NCI-H1417 treated with DMSO at 0.1 percent for 48 hours (cell line): ENCODE measurements at places on chromosomes 16 and 17.

DNA sequence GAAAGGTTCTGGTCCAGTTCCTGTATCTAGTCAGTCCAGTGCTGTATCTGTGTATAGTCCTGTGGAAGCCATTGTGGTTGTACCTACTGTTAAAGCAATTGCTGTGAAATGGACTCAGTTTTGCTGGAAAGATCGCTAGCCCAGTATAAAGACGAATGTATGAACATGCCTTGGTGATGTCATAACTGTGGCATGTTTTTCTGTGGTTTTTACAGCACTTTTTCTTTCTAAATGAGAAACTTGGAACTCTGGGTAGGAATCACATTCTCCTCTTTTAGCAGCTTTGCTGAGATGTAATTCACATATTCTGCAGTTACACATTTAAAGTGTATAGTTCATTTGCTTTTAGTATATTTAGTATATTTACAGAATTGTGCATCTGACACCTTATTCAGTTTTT, 58.1 kb downstream of the MAP2K4 start:
- DNase-seq: no peak

GRCh38 chr17:10099051-10099571, 99.3 kb downstream of the GAS7 start:
- no peak for DNase-seq

DNA sequence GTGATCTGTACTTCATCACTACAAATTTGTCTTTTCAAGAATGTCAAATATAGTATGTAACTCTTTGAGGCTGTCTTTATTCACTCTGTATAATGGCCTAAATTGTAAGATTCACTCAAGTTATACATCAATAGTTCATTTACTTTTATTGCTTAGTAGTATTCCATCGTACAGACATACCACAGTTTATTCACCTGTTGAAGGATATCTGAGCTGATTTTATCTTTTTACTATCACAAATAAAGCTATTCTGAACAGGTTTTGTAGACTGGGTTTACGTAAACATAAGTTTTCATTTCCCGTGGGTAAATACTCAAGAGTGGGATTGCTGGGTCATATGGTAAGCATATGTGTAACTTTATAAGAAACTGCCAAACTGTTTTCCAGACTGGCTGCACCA, 18.6 kb downstream of the PSMD12 start:
- no peak for DNase-seq

DNA sequence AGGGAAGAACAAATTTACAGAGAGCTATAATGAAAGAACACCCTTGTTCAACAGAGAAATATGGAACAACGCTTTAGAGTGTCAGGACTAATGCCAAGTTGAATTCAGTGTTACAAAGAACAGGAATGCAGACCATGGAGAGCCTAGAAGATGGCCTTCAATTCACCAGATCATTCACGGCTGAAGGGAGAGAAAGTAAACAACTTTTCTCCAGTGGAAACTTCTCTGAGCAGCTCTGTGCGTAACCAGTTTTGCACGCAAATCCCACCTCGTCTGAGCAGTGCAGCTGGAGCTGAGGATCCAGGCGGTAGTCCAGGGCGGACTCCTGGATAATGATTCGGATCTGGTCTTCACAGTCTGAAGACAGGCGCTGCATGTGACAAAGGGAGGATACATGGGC, 40.5 kb upstream of the CLEC18B start:
- no peak for DNase-seq

DNA sequence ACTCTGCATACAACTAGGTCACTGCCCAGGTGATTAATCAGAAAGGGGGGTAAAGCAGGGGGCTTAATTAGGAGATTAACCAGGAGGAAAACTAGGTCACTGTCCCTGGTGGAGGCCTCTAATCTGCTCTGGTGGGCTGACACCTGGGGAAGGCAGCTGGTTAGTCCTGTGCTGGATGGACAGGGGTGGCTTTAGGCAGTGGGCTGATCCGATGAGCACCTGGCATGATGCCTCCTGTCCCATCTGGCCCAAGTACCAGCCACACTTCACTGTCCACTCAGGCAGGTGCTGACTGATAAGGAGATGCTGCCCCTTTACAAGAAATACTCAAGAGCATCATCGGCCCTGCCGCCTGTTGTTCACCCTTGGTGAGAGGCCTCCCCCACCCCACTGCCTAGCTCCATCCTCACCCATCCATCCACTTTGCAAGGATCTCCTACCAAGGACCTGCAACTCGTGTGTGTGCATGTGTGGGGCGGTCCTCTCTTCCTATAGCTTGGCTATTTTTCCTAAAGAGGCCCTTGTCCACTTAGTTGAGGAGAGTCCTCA, 13.8 kb upstream of the RCVRN start:
- no peak for DNase-seq

DNA sequence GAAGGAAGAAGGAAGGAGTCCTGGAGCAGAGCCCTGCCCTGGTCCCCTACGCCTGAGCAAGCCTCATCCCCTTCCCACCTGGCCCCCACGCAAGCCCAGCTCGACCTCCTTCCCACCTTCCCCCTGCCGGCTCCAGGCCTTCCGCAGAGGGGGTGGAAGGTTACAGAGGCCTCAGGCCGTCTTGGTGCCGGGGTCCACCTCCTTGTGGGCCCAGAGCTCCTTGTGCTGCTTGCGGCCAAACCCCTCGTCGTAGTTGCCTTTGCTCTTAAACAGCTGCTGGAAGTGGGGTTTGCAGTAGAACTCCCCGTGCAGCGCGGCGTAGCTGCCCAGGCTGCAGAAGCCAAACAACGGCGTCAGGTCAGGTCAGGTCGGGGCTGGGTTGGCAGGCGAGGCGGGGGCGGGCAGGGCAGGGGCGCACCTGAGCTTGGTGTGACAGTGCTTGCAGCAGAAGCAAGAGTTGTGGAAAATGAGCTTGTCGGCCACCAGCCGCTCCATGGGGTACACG, 1.5 kb downstream of the LIMD2 start:
- no peak for DNase-seq

- no peak for DNase-seq
Measured at GRCh38 chr16:80231888-80232287, 308.9 kb upstream of the DYNLRB2 start.

GRCh38 chr17:57451643-57452042, 195.3 kb downstream of the MSI2 start:
- no peak for DNase-seq

DNA sequence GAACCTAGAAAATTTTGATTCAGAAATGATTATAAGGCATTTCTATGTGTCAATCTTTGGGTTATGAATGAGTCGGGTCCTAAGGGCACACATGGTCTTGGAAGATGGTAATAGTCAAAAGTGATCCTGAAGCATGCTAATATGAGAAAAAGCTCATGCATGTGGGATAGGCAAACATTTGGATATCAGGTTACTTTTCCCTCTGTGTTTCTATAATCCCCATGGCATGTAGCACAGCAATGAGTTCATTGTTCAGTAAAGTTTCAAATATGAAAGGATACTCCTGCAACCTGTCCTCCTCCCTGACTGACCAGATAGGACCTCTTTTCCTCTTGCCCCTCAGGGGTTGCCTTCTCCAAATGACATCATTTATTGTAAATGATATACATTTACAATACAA, 249.9 kb upstream of the MON1B start:
- no peak for DNase-seq

DNA sequence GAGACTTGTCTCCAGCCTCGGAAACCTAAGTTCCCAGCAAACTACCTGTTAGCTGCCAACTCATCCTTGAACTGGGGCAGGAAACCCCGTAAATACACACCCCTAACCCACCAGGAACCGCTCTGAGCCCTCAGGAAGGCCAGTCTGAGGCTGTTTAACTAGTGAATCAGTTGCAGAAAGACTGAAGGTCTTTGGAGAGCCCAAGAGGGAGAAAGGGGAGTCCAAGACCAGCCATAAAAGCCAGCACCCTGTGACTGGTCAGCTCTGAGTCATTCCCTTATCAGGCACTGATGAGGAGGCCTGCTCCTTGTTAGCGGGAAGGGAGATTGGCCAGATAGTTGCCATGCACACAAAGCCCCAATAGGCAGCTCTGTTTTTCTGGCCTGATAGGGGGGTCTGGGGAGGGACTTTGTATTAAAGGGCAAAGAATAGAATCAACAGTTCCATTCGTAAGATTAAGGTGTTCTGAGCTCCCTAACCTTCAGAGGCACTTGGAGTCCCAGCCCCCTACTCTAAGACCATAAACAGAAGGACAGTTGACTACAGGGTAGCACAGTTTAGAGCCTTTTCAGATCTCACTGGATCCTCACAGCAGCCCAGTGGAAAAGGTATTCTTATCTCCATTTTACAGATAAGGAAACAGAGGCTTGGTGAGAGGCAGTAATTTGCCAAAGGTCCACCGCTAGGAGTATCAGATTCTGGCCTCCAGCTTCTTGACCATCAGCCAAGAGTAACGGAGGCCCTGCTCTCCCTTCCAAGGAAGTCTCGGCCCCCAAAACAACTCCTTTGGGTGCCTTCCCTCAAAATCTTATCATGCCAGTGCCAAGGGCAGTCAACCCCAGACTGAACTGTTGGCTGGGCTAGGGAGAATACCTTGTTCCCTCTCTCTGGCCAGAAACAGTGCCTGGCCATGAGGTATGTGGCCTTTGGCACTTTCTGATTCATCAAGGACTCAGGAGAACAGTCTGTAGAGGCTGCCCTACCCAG, 2.2 kb upstream of the KRT19 start:
- no peak for DNase-seq

DNA sequence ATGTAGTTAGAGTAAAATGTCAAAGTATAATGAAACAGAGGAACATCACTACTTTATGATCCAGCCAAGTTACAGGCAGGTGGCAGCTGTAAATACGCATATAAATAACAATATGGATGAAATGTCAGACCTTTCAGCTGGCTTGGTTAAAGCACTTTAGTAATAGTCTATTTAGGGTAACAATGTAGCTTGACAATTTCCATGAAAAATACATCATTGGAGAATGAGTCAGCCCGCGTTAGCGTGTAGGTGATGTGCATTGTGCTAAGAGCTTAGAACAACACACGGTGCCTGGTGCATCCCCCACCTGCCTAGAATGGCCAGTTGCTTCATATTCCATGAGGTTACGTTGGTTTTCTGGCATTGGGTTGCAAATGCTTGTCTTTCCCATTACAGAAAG, 119.4 kb downstream of the RBFOX1 start:
- DNase-seq: no peak

DNA sequence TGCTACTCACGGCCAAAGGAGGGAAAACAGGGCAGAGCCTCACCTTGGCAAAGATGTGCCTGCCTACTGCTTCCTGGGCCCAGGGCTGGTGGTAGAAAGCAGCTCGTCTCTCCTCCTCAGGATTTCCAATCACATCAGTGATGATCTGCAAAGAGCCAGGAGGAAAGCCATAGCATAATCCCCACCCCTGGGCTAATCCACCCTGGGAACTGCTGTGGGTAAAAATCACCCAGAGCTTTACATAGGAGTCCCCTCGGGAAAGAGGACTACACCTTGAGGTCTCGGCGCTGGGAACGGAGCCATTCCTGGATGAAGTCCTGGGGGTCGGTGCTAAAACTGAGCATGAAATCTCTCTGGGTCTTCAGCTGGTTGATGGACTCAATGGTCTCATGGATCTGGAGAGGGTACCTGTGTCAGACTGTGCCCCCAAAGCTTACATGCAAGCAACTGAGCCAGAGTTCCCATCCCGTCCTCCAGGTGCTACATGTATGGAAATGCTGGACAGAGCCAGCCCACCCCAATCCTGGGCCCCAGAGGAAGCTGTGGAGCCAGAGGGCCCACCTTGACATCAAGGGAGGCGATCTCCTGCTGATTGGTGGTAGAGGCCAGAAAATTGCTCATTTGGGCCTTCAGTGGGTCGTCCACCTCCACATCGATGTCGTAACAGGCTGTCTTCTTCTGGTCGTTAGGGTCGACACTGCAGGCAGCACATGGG, 5.7 kb upstream of the FTSJ3 start:
- DNase-seq: no peak

DNA sequence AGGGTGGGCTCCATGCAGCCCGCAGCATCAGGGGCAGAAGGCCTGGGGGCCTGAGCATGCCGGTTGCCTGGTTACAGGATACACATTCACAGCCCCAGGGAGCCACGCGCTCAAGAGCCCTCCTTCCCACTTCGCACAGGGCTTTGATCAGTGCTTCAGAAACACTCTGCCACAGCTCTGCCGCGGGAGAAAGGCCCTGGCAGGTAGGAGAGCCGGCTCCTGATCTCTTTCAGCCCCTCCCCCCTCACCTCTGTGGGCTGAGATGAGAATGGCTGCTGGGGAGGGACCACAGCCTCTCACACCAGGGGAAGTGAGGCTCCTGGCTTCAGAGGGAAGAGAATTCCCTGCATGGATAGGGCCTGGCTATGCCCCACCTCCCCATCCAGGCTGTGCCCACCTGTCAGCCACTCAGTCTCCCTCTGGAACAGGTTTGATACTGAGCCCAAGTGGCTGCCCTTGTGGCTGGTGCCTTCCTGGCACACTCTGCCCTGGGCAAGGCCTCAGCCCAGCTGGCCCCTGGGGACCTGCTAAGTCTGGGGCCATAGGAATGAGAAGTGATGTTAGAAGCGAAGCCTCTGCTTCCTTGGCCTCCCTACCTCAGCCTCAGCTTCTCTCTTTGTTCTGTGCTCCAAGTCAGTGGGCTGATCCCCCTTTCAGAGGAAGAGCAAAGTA, 8.6 kb downstream of the DOK4 start:
- no peak for DNase-seq

DNA sequence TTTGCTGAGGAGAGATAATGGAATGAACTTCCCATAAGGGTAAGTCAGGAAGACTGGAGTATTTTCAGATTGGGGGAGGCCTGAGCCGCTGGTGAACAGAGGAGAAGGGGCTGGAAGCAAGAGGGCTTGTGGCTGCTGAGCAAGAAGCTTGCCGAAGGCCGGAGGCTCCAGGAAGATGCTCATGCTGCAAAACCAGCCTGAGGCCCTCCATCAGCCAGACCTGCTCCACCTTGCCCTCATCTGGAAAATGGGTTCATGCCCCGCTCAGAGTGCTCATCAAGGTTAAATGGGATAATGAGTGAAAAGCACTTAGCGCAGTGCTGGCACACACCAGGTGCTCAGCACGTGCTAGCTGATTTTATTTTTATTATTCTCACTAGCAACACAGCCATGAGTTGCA, 5.5 kb upstream of the ASGR1 start:
- no peak for DNase-seq
